ENCODE measurements at places on chromosomes 7 and 10.

- no peak for DNase-seq
Observed at GRCh38 chr10:45058580-45058979, 57.9 kb downstream of the ZNF22 start.

DNA sequence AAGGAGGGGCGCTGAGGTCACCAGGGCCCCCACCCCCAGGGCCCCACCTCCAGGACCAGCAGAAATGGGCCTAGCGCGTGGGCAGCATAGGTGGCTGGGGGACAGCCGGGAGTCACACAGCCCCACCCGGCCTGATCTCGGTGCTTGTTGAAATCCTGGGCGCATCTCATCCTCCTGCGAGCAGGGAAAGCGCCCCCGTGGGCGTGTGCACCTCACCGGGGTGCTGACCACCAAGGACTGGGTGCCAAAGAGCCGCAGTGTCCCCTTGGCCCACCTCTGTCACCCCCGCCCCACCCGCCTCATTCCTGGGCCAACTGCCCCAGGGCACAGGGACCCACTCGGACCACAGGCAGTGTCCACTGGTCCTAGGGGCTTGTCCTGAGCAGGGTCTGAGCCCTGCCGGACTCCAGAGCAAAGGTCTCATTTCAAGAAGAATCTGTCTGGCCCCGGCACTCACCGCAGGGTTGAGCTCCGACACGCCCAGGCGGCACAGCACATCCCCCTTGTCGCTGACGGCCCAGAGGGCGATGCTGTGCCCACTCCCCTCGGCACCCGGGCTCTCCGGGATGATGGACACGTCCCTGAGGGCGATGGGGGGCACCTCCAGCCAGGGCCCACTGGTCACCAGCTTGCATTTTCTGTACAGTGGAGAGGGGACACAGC, 11.4 kb downstream of the BHLHA15 start:
- no peak for DNase-seq

GRCh38 chr10:110348336-110348735, 43.6 kb upstream of the SMNDC1 start:
- no peak for DNase-seq

- DNase-seq, result no peak
Observed at GRCh38 chr7:88396948-88397322, 90.2 kb upstream of the STEAP4 start.

GRCh38 chr7:108603656-108604306, 34.1 kb downstream of the DNAJB9 start:
- DNase-seq, result no peak
